ENCODE measurements at places on chromosomes 4 and X.

- no peak for DNase-seq
Observed at GRCh38 chr4:26289401-26289800, 31.4 kb upstream of the RBPJ start.

DNA sequence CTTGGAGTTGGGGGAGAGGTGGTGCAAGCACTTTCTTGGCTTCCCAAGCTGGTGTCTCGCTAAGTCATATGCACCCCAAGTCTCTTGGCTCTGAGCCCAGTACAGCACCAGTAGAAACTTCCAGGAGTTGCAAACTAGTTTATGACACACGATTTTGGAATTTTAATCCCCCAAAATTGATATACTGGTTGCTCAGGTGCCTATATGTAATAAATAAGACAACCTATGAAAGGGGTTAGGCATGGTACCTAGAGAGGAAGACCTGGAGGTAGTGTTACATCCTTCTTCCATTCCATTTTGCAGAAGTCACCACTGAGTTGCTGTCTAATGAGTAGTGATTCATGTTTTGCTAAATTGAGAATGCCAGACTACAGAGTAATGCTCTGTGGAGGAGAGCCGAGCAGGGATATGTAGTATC is 4.3 kb upstream of the SLC4A4 start:
- no peak for DNase-seq

DNA sequence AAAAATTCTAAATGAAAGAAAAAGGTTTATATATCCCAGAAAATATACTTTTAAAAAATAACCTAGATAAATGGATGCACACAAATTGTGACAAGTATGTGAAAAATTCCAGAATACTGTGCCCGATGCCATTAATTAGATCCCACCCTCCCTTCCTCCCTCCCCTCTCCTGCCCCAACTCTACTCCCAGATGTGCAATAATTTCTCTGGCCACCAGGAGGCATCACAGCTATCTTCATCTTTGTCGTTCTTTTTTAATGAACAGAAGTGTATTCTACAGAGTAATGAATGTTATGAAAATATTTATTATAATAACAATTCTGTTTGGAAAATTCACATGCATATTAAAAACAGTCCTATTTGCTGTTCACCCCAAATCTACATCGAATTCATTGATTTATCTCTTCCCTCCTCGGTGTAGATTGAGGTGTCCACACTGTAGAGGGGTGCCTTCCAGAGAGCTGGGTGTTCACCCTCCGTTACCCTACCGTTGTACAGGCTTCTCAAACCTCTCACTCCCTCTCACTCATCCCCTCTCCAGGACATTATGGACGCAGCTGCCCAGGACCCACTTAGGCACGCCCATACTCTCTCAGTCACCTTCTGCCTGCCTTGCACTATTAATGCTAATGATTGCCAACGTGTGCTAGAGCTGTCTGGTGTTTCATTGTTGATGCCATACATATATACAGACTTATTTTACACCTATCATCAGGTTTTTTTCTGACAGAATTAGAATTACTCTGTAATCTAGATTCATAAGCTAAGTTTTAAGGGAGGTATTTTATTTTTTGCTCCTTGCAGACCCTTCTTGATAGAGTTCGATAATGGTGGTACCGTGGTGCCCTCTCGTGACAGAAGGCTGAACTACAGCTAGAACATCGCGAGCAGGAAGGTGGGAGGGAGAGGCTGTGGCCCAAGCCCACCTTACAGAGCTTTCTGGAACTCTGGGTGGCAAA is 14.1 kb downstream of the RAB40AL start:
- DNase-seq: peak; percentile 36

- no peak for DNase-seq
Observed at GRCh38 chrX:107398115-107398514, 51.3 kb upstream of the FRMPD3 start.

DNA sequence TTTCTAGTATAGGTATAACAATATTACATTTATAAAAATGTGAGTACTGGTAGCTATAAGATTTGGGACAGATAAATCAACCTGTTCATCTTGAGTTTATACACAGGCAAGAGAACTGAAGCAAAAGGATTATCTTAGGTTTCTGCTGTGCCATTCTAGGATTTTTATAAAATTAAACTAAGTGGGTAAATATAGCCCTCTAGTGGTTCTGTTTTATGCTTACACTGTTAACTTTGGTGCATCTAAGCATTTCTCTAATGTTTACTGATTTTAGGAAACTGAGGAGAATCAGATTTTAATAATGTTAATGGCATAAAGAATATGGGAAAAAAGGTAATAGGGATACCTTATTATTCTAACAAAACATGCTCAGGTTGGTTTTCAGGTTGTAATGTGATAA is 1.1 kb upstream of the RRH start:
- DNase-seq: no peak

DNA sequence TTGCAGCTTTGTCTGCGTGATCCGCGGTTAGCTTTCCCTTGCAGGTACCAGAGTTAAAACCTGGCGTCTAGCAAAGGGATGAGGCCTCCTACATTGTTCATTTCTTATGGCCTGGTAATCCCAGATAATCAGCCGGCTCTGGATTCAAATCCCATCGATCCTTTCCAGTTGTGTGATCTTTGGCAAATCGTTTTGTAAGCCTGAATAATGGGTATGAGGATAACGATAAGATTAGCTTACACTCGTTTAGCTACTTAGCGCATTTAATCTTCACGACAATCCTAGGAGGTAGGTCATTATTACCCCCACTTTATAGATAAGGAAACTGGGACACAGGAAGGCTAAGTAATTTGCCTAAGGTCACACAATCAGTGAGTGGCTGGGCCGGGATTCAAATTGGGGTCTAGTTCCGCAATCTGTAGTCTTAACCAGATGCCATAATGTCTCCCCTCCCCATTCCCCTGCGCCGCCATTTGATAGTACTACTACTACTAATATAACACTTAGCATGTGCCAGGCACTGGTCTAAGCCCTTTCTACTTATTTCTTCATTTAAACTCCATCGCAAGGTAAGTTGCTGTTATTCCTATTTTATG is 1.7 kb upstream of the UBA1 start:
- no peak for DNase-seq

DNA sequence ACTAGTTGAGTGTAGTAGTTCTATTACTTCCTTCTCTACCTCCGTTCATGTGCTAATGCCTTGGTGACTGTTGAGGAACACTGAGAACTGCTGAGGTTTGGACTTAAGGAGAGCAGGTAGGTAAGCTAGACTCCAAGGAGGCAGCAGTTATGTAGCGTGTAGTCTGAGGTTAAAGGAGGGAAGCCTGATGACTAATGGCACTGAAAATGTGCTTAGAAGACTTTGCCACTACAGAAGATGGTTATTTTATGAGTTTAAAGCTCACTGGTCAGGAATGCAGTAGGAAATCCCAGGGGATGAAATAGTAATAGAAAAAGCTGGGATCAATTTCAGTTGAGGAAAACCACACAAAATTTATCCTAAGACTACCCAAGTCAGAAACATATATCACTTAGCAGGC is 1077.3 kb downstream of the RAPGEF2 start:
- DNase-seq: no peak

- DNase-seq: no peak
Observed at GRCh38 chr4:151529187-151529586, 120.2 kb downstream of the FHIP1A start.

DNA sequence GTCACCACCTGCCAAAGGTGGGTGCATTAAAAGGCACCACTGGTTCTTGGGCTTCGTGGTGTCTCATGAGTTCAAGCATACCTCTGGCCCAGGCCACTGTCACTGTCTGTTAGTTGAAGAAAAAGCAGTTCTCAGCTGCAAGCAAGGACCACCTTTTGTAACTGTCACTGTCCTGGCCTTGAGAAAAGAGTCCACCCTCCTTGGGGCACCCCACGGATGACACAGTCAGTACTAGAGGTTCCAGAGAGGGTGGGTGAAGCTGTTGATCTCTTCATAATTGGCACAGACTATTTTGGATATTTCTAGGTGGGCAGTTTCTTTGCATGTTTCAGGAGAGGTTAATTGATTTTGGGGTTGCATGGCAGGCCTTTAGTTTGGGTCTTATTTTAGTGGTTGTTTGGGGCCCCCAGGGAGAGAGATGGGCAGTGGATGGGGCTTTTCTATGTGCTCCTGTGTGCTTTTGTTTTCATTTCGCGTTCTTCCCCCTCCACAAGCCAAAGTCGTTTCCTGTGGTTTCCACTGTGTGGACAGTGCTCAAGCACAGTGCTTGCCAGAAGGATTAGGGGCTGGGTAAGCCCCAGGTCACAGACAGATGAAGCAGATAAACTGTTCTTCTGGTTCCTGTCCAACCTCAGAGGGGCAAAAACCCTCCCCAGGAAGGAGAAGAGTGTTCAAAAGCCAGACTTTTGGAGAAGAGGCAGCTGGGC is 156.2 kb upstream of the PPP1R2C start:
- DNase-seq: no peak

DNA sequence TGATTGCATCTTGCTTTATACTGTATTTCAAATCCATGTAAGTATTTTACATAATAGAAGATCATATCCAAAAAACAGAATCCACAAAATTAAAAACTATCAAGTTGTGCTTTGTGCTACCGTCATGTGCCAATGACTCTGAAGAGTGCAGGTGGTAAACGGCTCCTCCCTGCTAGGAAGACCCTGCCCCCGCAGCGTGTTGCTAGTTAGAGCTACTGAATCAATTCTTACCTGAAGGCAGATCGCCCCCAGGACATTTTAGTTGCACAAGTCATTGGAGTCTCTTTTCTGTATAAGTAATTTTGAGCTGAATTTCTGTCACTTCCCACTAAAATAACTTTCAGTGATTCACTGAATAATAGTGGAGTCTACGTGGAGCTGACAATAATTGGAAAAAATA is 599.5 kb upstream of the ZFP42 start:
- no peak for DNase-seq

GRCh38 chrX:115894087-115894486 is 276.5 kb upstream of the AGTR2 start:
- no peak for DNase-seq

DNA sequence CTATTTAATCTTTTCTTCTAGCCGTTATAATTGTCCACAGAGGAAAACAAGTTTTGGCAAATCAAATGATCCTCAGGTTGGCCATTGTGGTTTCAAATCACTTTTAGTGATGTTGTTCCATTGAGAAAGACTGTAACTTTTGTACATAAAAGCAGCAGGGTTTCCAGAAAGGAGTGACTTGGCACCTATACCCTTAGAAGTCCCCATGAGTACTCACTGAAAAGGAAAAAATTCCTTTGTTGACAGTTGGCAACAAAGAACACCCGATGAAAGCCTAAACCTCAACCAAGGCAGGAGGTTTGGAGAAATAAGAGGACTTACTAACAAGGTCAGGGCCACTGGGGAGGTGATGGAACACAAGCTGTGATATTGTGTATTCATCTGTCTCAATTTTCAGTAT is 474.4 kb downstream of the RAPGEF2 start:
- DNase-seq: no peak

GRCh38 chr4:160836431-160836830 is 1327.4 kb downstream of the FSTL5 start:
- DNase-seq: no peak

GRCh38 chr4:42454755-42455420 is 57.6 kb downstream of the SHISA3 start:
- DNase-seq: no peak

GRCh38 chr4:41043465-41043864 is 170.9 kb downstream of the APBB2 start:
- DNase-seq: no peak

DNA sequence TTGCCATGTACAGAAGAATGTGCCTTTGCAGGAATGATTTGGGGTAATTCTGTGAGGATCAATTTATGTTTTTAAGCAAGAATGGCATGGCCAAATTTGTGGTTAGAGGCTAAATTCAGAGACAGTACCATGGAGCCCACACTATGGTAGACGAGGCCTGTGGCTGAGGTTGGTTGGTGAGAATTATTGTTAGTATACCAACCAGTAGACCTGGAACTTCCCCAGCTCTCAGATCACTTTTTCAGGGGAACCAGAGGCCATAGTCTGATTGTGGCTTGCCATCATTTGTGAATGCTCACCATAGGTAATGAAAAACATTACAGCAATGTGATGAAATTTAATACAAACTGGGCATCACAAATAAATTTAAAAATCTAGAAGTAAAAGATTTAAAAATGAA is 56.3 kb downstream of the SHISA3 start:
- no peak for DNase-seq

GRCh38 chr4:182141061-182141460 is 102.1 kb upstream of the TENM3 start:
- DNase-seq: no peak

DNA sequence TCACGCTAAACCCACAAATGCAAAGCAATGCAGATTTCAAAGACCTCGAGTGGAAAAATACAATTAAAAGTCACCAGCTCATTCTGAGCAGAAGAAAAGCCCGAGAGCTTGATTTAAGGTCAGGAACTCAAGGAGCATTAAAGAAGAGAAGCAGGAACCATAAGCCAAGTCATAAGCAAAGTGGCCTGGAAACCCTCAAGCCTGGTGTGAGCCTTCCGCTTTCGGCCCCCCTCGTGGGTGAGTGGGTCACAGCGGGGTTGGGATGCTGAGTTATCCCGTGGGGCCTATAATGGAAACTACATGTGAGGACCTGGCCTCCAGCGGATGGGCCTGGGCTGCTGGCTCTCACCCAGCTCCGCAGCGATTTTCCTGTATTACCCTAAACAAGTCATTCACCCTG is 504.3 kb downstream of the RAB28 start:
- DNase-seq: no peak

DNA sequence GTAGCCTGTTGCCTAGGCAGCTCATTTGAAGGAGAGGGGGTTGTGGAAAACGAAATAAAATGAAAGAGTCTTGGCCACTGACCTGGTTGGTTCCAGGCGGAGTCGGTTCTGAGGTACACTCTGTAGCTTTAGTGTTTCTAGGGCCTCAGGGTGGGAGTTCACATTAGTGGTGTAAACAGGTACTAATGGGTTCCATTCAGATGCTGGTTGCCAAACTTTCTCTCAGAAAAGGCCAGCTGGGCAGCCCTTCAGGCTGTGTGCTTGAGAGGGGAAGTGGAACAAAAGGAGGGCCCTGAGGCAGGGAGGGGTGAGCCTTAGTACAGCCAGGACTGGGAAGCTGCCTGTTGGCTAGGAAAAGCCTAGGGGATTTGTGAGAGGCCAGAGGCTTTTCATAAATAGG is 24.8 kb downstream of the NHSL2 start:
- no peak for DNase-seq

- no peak for DNase-seq
Observed at GRCh38 chr4:140305053-140305452, 68.4 kb upstream of the SCOC start.

DNA sequence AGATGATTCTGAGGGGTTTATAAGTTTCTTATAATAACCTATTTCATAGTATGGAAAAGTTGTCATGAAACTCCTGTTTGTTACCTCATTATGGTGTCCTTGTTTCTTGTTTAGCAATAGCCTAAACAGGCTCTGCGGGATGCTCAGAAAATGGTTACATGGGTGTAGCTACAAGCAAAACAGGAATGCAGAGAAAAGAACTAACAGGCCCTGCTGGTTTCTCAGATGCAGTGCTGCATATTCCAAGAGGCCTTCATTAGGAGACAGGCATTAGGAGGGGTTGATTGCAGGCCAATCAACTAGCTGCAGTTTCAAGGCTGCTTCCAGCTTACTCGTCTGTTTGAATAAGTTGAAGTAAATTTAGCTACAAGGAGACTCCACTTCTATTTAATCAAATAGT is 37.6 kb upstream of the HPGD start:
- no peak for DNase-seq

GRCh38 chr4:110550260-110550659 is 72.6 kb downstream of the PITX2 start:
- no peak for DNase-seq
